ENCODE measurements at places on chromosomes 5 and 9.

- no peak for DNase-seq
Measured at GRCh38 chr9:94931740-94932139, 205.2 kb downstream of the AOPEP start.

DNA sequence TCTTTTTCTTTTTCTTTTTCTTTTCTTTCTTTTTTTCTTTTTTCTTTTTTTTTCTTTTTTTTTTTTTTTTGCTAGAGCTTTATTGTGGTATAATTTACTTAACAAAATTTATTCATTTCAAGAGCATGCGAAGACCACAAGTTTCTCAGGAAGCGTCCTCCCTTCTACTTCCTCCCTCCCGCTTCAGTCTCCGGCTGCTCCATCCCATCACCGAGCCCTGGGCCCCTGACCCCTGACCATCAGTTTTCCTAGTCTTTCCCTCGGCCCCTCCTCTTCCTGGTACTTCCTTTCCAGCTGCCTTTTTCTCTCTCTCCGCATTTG, 34.7 kb downstream of the C9orf152 start:
- DNase-seq = no peak

GRCh38 chr9:120723565-120723964, 9.3 kb upstream of the MEGF9 start:
- no peak for DNase-seq

DNA sequence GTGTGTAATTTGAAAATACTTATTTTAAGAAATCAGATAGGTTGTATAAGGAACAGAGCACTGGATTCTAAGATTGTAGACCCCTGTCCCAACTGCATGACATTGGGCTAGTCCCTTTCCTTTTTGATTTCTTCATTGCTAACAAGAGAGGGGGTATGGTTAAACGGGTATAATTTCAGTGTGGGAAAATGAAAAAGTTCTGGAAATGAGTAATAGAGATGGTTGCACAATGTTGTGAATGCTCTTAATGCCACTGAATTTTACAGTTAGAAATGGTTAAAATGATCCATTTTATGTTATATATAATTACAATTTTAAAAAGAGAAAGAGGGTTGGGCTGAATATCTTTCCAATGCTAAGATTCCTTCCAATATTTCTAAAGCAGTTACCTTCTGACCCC, 103.3 kb upstream of the LHFPL2 start:
- no peak for DNase-seq

- no peak for DNase-seq
Measured at GRCh38 chr9:70954596-70955143, 166.8 kb downstream of the TRPM3 start.

DNA sequence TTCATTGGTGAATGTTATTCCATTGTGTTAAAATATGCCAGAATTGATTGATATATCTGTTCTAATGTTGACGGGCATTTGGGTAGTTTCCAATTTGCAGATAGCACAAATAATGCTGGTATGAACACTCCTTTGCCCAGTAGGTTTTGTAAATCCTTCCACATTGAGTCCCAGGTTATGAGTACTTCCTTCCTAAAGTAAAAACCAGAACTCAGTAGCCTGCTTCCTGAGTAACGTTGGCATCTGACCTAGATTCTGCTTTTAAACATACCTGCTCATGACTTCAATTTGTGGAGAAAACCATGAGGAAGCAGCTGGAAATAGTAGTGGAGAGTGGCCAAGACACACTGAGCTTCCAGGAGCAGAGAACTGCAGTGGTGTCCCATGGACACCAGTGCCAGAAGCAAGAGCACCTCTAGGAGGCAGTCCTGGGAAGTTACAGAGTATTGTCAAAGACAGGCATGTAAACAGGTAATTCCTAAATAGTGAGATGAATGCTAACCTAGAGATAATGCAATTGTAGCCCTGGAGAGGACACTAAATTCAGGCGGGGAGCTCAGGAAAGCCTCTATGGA, 24.3 kb upstream of the RASGRF2 start:
- no peak for DNase-seq

DNA sequence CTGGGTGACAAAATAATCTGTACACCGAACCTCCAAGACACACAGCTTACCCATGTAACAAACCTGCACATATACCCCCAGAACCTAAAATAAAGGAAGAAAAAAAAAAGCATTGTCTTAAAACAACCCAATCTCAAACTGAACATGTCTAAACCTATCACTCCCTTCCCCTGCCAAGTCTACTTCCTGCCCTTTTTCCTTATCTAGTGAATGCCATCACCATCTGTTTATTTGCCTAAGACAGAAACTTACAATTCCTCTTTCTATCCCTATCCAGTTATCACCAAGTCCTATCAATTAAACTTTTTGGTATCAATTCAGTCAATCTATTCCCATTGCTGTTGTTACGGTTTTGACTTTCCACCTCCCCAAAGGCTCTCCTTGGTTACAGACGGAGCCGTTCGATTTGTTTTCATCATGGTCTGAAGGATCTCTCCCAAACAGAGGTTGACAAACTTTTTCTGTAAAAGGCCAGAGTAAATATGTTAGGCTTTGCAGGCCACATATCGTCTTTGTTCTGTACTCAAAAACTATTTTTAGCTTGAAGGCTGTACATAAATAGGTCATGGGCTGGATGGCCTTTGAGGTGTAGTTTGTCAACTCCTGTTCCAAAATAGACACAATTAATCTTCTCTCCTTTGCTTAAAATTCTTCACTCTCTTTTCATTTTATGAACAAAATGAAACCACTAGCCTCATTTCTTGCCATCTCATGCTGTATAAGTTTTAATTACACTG, 12.1 kb downstream of the NOL8 start:
- DNase-seq = no peak

DNA sequence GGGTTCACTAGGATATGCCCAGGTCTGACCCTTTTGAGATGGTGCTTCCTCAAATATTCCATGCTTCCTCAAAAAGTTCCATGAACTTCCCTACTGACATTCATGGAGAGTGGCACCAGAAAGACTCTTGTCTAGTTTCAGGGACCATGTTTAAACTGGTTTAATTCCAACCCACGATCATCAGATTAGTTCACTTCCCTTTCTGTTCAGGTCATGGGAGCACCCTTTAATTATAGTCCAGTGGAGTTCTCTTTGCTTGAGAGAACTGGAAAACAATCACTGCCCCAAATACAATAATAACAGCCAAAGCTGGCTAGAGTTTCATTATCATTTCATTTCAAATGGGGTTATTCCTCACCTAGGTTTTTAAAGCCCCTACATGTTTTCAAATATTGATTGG, 9.7 kb upstream of the ERBIN start:
- DNase-seq = no peak

- no peak for DNase-seq
Measured at GRCh38 chr9:15909297-15909696, 356.5 kb downstream of the CCDC171 start.

- no peak for DNase-seq
Measured at GRCh38 chr5:102596113-102596512, 97.3 kb upstream of the SLCO6A1 start.

DNA sequence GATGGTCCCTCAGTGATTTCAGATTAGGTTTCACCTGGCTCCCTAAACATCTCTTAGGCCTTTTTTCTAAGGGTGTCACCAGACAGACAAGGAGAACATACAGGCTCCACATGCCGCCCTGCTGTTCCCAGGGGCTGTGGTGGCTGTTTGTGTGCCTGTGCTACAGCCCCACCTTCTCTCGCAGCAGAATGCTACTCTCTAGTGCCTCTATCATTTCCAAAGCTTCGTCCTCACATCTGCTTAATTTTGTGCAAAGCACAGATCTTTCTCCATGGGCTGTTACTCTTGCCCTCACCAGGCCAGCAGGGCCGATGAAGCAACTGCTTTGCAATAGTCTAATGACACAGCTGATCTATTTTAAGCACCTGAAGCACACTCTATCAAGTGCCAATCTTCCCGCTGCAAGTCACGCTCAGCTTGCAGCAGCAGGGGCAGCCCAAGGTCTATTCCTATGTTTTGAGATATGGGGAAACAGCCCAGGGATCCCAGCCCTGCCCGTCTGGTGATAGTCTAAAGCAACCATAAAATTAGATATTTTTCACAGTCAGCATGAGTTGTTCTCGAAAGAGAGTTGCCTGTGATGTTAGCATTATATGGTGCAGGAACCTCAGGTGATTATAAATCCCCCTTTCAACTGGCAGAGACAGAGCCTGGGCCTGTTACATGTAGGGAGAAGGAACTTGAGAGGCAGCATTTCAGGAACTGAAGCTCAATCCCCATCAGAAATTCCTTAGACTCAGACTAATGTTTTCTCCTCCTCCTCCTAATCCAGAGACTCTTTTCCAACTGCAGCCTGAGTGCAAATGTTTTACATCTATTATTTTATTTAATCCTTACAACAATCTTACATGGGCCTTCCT, 12.7 kb downstream of the ABLIM3 start:
- DNase-seq = no peak

- no peak for DNase-seq
Measured at GRCh38 chr5:57486027-57486602, 3.5 kb upstream of the ACTBL2 start.

GRCh38 chr9:132757016-132757415, 86.8 kb downstream of the GTF3C4 start:
- no peak for DNase-seq

DNA sequence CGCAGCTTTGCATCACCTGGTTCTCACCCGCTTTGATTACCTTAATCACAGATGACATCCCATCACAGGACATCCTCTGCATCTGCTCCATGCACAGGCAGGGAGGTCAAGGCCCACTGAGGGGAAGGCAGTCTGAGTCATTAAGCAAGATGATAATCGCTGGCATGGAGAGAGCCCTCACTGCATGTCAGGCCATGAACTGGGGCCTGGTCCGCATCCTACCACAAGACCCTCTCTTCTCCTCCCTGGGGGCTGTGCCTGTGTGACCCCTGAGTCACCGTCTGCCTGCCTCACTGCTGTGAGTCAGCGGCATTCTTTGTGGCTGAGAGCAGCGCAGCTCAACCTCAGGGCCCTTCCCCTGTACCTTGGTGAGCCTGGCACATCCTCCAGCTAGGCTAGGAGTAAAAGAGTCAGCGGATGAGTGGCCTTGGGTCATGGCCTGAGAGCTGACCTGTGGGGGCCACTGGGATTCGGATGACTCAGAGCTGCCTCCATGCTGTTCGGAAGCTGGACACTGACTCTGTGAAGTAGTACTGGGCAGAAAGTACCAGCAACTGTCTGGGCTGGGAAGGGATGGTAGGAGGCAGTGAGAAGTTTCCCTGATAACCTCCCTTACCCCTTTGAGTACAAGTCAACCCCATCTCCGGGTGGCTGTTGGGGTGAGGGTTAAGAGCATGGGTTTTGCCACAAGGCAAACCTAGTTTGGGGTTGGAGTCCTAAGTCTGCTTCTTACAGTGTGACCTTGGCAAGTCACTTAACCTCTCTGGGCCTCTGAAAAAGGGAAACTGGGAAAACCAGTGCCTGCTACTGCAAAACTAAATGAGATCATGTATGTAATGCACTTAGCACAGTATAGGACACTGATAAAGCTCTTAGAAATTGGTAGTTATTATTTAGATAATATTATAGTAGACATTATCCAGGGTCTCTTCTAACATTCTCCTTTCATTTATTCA, 14.6 kb upstream of the ARSI start:
- DNase-seq = no peak

DNA sequence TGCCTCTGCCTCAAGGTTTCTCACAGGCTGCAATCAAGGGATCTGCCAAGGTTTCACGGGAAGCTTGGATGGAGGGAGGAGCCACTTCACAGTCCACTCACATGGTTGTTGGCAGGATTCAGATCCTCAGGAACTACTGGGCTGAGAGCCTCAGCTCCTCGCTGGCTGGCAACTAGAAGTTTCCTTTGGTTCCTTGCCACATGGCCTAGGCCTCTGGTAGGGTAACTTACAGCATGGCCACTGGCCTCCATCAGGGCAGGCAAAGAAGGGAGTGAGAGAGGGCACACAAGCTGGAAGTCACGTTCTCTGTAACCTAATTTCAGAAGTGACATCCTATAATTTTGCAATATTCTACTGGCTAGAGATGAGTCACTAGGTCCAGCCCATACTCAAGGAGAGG, 32.2 kb downstream of the SPOCK1 start:
- DNase-seq = no peak

DNA sequence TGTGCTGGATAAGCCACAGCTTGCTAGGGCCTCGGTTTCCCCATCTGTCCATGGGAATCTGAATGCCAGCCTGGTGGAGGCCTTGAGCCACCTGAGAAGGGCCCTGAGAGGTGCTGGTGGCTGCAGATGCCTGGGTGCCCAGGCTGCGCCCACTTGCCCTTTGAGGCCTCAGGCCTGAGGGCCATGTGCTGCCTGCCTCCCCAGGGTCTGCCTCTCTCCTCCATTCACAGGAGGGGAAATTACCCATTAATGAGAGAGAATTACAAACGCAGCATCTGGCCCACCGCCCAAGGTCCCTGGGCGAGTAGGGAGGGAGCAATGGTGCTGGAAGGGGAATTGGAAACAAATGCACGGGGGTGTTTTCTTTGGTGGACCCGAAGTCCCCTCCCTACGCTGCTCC, 59.6 kb downstream of the BARX1 start:
- DNase-seq = no peak

- DNase-seq = no peak
Measured at GRCh38 chr9:88437210-88438146, 49.2 kb downstream of the SPIN1 start.

DNA sequence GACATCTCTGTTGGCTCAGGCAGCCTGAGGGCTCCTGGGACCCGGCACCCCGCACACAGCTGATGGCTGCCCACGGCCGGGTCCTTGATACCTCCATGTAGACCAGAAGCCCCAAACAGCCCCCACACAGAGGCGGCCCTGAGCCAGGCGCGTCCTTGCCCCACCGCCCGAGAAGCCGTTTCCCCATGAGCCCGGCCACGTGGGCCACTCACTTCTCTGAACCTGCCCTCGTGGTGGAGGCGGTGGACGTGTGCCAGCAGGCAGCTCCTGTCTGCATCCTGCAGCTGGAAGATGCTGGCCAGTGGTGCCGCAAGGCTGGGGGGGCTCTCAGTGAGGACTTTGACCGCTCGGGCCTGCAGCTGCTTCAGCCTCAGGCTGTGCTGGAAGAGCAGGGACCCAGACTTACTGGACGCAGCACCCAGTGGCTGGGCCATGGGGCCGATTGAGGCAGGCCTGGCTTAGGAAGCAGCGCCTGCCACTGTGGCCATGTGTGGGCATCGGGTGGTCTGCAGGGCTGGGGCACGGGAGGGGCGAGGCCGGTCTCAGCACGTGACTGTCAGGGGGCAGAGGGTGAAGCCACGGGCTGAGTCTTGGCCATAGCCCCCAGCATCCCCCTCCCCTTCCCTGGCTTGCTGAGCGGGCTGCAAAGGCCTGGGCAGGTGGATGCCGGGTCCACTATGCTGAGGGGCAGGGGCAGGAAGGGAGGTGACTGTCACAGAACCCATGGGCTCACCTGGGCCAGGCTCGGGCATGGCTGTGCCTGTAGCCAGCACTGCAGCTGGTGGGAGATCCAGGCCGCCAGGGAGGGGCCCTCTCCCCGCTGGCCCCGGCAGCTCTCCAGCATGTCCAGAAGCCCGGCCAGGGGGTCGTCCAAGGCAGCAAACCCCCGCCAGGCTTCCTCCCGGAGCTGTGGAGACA, 50.0 kb downstream of the EXD3 start:
- DNase-seq = no peak

DNA sequence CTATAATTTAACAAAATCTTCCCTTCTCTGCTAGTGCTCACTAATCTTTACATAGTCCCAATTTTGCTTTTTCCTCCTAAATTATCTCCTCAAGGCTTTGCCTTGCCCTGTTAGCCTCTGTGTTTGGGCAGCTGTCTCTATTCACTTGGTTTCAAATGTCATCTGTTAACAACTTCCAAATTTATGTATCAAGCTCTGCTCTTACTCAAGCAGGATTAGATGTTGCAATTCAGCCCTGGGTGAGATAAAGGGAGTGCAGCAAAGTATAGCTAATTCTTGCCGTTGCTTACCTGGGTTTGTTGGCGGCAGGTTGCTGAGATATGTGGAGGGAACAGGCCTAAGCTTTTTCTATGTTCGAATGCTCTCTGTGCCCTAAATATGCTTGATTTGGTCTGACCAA, 483.8 kb downstream of the DMAC1 start:
- DNase-seq = no peak

- DNase-seq = no peak
Measured at GRCh38 chr5:177473443-177474001, at the start of gene DBN1. TSS of gene DBN1 (minus strand) at chr5:177473634. CDS start at chr5:177473521, 113 bp downstream.
